Hypothalamus (tissue), 51 donors: ENCODE measurements at places on chromosomes 7 and 10.

GRCh38 chr10:102676534-102677315 lies 32.4 kb downstream of the TRIM8 start:
- no peak for DNase-seq

DNA sequence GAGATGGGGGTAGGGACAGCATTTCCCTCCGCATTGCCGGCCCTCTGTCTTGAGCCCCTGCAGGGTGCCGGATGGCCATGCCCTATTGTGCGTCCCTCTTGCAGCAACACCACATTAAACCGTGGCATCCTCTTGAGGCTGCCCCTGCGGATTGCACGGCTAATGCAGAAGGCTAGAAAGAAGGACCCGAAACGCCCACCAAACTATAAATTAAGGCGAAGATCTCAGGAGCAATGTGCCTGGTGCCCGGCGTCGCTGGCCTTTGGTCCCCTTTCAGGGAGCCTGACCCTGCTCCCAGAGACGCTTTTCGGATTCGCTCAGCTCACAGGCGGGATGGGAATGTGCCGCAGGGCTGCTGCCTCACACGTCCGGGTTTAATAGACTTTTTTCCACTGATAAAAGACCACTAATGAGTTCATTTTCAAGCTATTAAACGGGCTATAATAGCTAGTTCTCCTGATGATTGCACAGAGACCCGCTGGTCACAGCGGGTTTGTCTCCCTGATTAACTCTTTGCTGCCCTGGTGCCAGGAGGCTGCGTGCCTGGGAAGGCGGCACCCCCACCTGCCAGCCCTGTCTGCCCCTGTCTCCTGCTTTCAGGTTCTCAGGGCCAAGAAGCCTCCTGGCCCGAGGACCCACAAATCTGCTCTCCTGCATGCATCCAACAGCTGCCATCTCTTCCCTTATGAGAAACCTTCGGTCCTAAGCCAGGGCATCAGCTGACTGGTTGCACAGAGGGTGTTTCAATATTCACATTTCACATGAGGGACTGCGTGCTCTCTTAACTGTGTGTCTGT lies 128.3 kb downstream of the ADARB2 start:
- DNase-seq: no peak

DNA sequence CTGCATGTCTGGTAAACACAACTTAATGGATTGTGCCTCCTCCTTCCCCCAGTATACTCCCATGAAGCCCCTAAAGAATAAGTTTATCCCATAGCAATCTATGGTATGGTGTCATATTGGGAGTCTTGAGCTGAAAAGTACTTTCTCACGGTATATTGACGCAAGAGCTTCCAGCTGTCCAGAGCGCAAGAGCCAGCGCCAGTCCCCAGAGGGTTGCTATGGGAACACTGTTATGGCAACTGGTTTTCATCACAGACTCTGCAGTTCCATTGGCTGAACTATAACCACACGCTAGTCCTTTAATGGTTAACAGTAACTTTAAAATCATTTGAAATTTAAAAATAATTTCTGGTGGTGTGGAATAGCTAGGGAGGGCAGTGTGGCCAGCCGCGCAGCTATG lies 46.9 kb downstream of the PRPF18 start:
- DNase-seq: peak; percentile 23

- DNase-seq: no peak
Measured at GRCh38 chr7:74051629-74052410, 23.8 kb downstream of the ELN start.

GRCh38 chr7:37765872-37766525 lies 82.4 kb upstream of the NME8 start:
- no peak for DNase-seq

DNA sequence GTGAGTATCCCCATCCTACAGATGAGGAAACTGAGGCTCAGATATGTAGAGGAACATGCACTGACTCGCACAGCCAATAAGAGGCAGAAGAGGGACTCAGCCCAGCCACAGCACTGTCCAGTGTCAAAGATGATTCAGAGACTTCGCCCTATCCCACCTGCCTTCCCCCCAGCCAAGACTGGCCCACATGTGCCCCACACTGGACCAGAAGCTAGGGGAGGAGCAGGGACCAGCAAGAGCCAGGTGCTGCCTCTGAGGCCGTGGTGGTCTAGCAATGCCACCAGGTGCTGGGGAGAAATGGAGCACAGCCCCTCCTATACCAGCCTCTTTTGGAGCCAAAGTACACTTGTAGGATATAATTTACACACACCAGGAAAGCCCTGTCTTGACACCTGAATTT lies 22.3 kb downstream of the GRID1 start:
- DNase-seq: no peak

DNA sequence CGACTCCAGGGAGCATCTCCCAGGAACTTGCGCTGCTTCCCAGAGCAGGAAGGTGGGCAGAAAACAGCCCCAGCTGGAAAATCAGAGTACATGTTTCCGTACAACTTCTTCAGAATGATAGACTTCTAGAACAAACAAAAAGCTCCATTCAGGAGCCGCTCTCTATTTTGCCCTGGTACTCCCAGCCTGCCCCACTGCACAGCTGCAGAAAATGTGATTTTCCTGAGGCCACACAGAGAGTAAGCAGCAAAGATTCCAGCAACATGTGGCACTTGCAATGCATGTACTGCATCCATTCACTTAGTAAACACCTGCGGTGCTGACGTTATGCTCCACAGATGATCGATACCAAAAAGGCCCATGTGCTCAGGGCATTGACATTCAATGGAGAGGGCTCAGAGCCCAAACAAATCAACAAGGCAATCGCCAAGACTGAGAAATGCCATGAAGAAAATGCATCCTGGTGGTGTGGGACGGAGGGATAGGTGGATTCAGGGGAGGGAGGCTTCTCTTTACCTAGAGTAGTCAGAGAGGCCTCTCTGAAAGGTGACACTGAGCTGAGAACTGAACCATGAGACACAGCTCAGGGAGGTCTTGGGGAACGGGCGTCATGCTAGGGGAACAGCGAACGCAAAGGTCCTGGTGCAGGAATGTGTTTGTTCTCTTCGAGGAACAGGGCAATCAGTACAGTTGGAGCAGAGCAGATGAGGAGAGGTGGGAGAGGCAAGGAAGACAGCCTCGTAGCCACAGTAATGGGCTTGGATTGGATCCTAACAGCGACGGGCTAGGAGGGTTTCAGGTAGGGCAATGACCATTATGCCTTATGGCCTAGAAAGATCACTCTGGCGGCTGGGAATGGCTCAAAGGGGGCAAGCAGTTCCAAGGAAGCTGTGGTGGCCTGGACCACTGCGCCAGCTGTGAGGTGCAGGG lies 35.3 kb upstream of the DUSP5 start:
- no peak for DNase-seq

- no peak for DNase-seq
Measured at GRCh38 chr7:50658696-50659095, 93.5 kb upstream of the DDC start.

GRCh38 chr7:50812094-50812493 lies 29.4 kb upstream of the GRB10 start:
- DNase-seq: no peak

- no peak for DNase-seq
Measured at GRCh38 chr10:100138921-100139496, 46.8 kb downstream of the ERLIN1 start.
